ENCODE measurements at places on chromosomes 12 and 14.

DNA sequence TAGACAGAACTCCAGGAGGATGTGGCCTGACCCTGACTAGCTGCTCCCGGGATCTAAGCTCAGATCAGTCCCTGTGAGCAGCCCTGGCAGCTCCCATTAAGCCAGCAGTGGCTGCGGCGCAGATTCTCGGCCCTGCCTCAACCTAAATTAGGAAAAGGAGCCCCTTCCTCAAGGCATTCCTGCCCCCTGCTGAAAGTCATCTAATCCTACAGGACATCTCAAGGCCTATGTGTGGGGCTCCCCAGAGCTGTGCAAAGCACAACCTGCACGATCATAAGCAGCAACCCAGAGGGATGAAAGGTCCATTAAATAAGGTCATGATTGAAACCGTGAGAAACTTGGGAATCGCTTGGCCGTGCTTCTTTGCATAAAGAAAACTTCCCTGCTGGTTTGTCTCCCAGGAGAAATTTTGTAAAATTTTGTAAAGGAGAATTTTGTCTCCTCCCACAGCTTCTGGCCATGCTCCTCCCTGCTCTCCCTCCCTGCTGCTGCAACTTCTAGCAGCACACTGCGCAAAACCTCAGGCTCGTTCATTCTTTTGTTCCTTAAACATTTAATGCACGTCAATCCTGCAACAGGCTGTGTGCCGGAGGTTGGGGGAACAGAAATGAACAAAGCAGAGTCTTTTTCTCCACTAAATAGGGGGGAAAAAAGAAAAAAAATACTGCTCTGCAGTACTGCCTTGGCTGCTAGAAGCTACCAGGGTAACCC is 96.6 kb upstream of the SLC35F4 start:
- DNase-seq: no peak

DNA sequence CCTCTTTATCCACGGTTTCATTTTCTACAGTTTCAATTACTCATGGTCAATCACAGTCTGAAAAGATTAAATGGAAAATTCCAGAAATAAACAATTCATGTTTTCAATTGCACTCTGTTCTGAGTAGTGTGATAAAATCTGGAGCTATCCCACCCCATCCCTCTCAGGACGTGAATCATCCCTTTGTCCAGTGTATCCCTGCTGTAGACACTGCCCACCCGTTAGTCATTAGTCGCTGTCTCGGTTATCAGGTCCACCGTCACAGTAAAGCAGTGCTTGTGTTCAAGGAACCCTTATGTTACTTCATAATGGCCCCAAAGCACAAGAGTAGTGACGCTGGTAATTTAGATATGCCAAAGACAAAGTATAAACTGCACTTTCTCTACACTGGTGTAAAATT is 141.0 kb upstream of the LMNTD1 start:
- peak; percentile 61 for DNase-seq

GRCh38 chr12:20274008-20274407 is 94.3 kb upstream of the PDE3A start:
- DNase-seq: no peak

- no peak for DNase-seq
Observed at GRCh38 chr12:111425655-111426054, 19.9 kb downstream of the SH2B3 start.

DNA sequence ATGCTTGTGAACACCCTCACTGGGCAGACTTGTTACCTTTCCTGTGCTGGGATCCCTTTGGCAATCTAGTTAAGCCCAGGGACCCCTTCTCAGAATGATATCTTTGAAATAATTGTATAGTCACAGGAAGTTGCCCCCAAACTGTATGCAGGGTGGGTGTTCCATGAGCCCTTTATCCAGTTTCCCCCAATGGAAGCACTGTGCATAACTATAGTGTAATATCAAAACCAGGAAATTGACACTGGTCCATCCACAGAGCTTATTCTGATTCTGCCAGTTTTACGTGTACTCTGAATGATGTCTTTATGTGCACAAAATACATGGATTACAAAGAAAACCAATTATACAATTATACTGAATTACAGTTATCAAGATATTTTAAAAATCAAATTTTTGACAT is 24.2 kb downstream of the NGB start:
- DNase-seq: no peak
